ENCODE measurements at places on chromosomes 5 and 9.
A peak's percentile ranks its signal among the peaks of the same experiment; 100 is the strongest.

DNA sequence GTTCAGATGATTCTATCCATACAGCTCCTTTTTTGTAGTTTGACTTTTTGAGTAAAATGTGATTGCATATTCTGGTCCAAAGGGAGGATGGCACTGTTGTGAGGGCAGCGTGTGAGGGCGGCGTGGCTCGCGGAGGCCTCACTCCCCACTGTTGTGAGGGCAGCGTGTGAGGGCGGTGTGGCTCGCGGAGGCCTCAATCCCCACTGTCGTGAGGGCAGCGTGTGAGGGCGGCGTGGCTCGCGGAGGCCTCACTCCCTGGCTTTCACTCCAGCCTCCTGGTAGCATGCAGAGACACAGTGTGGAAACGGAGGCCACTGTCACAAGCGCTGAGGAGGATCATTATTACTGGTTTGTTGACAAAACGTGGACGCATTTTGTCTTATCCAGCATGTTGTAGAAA is 79.0 kb downstream of the EHMT1 start:
- DNase-seq, result no peak

DNA sequence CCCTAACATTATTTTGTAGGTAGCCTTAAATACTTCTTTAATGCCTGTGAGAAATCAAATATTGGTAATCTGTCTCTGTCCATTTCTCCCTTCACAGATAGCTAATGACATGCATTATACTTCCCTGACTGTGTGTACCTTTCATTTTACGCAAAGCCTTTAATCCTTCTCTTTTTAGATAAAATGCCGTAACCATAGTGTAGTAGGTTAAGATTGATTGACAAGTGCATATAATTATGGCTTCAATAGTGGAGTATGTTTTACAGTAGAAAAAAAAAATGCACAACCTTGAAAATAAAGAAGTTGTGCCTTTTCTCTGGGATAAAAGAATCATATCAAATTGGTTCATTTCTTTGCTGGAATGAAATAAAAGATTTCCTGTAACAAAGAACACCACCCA is 559.6 kb upstream of the GRAMD2B start:
- DNase-seq, result no peak

GRCh38 chr9:93930070-93930469 is 25.1 kb downstream of the BARX1 start:
- no peak for DNase-seq

- no peak for DNase-seq
Measured at GRCh38 chr5:74109344-74109743, 483.3 kb downstream of the ARHGEF28 start.

DNA sequence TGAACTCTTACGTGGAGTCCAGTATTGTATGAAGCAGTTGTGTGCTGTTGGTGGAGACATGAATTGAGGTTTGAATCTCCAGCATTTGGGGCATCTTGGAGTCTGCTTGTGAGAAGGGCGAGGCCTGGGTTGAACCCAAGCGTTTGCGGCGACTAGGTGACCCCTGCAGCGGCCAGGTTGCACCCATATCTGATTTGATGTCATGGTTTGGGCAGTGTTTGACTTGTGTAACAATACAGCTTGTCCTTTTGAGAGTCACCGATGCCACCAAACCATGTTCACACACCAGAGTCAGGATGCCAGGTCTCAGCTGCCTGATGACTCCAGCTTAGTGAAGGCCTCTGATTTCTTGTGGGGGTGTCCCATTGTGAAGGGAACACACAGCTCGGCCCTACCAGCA is 2.1 kb downstream of the TRAF2 start:
- DNase-seq, result no peak

GRCh38 chr9:112380102-112380824 is at the start of gene HSDL2:
Gene HSDL2 (plus strand): TSS chr9:112380108. CDS start chr9:112380164, 56 bp downstream.
- DNase-seq, result peak; percentile 13

GRCh38 chr5:109690975-109691574 is 1.3 kb downstream of the MAN2A1 start:
- DNase-seq, result peak; percentile 30

DNA sequence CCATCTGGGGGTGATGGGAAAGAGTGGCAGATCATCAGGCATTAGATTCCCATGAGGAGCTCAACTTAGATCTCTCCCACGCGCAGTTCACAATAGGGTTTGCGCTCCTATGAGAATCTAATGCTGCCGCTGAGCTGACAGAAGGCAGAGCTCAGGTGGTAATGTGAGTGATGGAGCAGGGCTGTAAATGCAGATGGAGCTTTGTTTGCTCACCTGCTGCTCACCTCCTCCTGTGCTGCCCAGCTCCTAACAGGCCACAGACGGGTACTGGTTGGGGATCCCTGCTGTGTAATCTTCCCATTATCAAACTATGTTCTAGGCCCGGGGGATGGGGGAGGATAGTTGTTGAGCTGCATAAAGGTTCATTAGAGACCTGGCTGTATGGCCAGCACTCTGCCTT is 58.4 kb downstream of the UGCG start:
- no peak for DNase-seq

- DNase-seq, result peak; percentile 74
Measured at GRCh38 chr5:96661855-96662724, at the start of gene CAST. Gene CAST (plus strand): TSS chr5:96662376. CDS start chr5:96662423, 47 bp downstream.

- no peak for DNase-seq
Measured at GRCh38 chr9:80147866-80148265, 576.1 kb downstream of the TLE4 start.

GRCh38 chr9:134297083-134297410 is 29.2 kb upstream of the RXRA start:
- no peak for DNase-seq

DNA sequence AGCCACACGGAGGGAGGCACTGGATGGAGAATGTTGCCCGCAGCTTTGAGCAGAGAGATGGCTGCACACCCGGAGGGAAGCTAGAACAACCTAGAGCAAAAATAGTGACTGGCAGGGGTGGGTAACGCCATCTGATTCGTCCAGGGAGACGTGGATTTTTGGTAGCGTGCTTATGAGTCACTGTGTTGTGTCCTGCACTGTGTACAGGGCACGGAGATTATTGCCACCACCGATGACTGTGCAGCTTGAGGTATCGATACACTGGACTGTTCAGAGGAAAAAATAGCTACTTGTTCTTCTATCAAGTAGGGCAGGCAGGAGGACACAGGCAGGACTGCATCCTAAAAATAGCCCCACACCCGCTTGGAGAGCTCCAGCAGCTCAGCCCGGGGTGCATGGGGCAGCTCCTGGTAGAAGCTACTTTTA is 6.0 kb downstream of the UBE2QL1 start:
- no peak for DNase-seq

- DNase-seq, result no peak
Measured at GRCh38 chr9:89153232-89154017, 25.2 kb downstream of the SHC3 start.

DNA sequence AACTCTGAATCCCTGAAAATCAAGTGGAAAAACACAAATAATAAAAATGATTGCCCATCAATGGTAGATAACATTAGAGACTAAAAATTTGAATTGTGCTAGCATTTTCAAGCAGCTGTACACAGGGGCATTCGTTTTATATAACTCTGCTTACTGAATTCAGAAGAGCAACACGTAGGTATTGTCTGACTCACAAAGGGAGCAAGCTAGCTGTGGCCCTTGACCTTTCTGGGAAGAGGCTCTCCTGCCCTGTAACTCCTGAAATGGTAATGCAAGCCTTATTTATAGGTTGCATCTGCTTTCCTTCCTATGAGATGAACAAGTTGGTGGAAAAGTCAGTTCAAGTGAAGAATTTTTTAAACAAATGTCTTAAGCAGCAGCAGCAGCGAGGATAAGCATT is 218.7 kb upstream of the EFNA5 start:
- DNase-seq, result no peak

DNA sequence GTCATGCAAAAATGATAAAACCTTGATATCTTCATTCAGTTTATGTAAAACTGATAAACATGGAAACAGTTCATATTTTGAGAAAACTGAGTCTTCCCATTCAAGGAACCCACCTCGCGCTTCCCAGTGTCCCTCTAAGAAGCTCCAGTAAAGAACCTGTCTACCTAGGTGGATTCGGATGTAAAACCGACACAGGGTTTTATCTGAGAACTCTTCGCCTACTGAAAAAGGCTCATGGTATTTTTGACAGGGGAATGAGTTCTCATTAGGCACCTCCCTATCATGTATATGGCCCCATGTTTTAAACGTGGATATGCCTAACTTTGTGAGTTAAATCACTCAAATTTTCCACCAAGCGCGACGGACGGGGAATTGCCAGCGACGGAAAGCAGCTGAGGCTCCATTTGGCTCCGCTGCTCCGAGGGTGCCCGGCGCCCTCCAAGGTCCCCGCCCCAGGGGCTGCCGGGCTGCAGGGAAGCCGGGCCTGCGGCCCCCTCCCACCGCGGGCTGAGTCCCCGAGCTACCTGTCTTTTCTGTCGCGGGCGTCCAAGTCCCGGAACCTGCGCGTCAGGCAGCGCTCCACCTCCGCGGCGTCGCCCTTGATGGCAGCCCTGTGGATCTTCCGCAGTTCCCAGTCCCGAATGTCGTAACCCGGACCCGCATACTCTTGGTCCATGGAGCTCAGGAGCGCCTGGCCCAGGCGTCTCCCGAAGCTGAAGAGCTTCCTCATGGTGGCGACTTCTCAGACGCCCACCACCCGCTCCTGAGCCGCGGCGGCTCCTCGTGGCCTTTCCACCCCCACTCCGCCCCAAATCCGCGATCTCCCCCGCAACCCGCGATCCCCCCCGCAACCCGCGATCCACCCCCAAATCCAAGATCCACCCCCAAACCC is 594 bp downstream of the ANKRD18A start:
- DNase-seq, result no peak

- no peak for DNase-seq
Measured at GRCh38 chr5:169149317-169149716, 151.6 kb downstream of the SLIT3 start.

DNA sequence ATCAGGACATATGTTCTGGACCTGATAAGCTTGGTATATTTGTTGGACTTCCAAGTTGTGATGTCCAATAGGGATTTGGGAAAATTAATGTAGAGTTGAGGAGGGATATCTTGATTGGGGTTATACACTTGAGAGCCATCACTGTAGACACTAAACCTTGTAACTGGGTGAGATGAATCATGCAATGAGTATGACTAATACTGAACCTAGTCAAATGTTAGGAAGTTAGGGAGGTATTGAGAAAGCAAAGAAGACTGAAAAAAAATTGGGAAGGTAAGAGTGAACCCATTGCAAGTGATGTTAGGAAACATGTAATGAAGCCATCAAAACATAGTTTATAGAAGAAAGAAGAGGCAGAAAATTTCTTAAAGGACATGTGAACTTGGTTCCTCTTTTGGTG is 668.4 kb upstream of the CDH9 start:
- no peak for DNase-seq

DNA sequence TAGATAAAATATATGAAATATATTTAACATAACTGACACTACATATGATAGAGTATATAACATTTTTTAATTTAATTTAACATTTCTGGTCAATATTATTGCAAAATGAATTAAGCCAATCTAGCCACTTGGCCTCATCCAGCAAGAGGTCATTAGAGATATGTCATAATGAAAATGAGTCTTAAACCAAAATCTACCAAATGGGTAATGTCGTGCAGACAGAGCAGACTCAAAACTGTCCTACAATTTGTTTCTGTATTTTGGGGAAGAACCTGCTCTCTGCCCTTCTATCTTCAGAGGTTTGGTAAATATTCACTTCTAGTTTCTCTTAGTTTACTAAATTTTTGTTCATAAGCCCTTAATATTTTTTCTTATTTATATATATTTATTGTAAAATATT is 61.4 kb downstream of the ARHGEF28 start:
- no peak for DNase-seq

DNA sequence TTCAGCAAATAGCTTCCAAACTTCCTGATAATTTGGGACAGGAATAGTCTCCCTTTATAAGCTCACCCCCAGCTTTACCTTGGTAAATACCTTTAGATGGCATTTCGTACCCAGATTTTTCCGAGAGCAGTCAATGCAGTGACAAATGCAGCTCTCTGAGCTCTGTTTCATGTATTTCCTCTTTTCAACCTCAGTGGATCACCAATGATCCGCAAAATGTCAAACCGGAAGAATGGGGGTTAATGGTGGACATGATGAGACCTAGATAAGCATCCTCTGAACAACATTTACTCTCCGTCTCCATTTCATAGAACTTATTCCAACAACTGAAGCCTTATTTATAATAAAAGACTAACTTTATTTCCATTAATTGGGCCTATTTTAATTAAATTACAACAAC is 227.3 kb downstream of the MCTP1 start:
- DNase-seq, result no peak

DNA sequence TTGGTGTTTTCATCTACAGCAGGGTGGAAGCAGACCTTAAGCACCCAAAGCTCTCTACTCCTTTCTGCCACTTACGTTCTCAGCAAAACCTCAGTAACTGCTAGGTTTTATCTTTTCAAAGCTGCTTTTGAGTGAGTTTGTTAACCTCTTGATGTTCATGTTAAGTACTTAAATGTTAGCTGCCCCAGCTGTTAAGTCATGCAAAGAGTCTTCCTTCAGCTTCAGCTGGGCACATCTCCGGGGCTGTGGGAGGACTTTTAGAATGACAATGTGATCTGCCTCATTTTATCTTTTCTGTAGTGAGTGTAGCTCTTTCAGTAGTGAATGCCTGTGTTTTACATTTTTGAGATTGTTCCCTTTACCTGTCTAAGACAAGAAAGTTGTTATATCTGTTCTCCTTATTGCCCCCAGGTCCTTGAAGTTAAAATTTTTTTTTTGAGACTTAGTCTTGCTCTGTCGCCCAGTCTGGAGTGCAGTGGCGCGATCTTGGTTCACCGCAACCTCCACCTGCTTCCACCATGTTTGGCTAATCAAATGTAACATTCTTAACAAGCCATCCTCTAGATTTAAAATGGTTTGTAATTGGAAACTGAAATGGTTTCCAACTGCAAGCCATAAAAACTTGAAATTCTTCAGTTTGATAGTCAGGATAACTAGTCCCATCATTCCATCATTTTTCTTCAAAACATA is 19.6 kb downstream of the KDM4C start:
- no peak for DNase-seq

Measured in CD8-positive, alpha-beta memory T cell (primary cell).